ENCODE measurements at places on chromosomes 2 and 18.

GRCh38 chr2:52518678-52519077, 1248.9 kb upstream of the CHAC2 start:
- no peak for DNase-seq

- no peak for DNase-seq
Measured at GRCh38 chr2:160581035-160581434, 87.4 kb upstream of the RBMS1 start.

DNA sequence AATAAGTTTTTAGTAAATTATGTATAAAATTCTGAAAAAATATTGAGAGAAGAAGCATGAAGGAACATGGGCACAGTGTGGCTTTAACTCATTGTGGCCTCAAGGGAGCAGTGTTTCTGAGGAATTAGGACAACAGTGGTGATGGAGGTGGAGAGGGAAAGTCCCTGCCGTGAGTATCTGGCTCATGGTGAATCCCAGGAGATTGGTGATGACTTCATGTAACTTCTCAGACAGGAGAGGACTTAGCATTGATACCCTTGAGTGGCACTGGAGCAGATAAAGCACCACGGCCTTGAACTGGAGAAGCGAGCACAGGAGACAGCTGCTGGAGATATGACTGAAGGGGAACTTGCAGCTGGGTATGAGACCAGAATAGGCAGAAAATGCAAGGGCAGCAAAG, 35.0 kb upstream of the LRP1B start:
- no peak for DNase-seq

GRCh38 chr2:174171686-174172445, 76.5 kb downstream of the OLA1 start:
- no peak for DNase-seq

GRCh38 chr2:29022679-29023078, 41.6 kb downstream of the TOGARAM2 start:
- DNase-seq = no peak

GRCh38 chr18:57135699-57136098, 11.2 kb upstream of the BOD1L2 start:
- DNase-seq = no peak

DNA sequence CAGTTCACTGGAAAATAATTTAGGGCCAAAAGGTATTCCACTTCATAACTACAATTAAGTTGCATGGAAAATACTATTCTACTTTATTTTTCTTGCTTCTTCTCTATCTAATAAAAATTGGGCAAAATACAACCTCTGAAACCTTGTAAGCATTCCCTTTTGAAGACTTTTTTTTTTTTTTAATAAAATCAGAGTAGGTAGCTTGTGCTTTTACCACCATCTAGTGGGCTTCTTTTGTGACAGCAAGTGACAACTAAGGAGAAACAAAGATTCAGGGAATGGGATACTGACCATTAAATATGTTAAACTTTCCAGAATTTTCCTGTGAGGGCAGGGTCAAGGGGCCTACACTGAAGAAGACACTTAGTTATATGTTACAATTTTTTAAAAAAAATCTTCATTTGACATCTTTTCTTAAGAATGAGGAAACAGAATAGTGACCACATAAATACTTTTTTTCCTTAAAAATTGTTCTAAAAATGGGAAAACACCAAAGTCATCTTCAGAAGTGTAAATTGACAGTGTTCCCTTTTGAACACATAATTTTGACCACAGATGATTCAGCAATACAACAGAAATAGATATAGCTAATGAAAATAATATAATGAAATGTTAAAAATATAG, 1183.2 kb upstream of the ACVR2A start:
- DNase-seq = no peak

GRCh38 chr2:10161206-10161931, 38.8 kb downstream of the RRM2 start:
- DNase-seq = no peak

GRCh38 chr2:57908736-57909161, 137.9 kb upstream of the VRK2 start:
- DNase-seq = no peak

GRCh38 chr18:36492604-36493329, 195.3 kb downstream of the FHOD3 start:
- no peak for DNase-seq

GRCh38 chr2:25109822-25110221, 58.6 kb downstream of the POMC start:
- no peak for DNase-seq

DNA sequence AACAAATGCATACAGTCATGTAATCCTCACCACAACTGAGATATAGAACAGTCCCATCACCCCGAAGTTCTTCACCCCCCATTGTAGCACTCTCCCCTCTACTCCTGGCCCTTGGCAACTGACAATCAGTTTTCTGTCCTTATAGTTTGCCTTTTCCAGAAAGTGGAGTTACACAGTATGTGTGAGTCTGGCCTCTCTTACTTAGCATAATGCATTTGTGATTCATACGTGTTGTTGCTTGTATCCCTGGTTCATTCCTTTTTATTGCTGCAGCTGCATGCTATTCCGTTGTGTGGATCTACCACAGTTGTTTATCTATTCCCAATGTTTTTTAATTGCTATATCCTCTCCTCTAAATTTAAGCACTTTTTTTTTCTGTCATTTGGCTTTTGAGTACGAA, 17.6 kb downstream of the ACYP2 start:
- no peak for DNase-seq
